Epithelial cell of proximal tubule (primary cell): ENCODE measurements at places on chromosomes 6 and 20. TPM values are rescaled to one million over a fixed set of nuclear protein-coding genes. Genes with fewer than 3 reads are reported as not detected.
A peak's percentile ranks its signal among the peaks of the same experiment; 100 is the strongest.

ANKRD6 gene
- 4.4 and 6.2 TPM in 2 replicates for total RNA-seq

HLA-DOA gene
- total RNA-seq: 1.6 TPM in 1 of 2 replicates, not detected in the other

SAMD5 gene
- total RNA-seq: 0.40 and 1.5 TPM in 2 replicates

OPRL1 gene
- 0.06 and 0.36 TPM in 2 replicates for total RNA-seq

ECT2L gene
- not detected in 2 replicates for total RNA-seq

DNA sequence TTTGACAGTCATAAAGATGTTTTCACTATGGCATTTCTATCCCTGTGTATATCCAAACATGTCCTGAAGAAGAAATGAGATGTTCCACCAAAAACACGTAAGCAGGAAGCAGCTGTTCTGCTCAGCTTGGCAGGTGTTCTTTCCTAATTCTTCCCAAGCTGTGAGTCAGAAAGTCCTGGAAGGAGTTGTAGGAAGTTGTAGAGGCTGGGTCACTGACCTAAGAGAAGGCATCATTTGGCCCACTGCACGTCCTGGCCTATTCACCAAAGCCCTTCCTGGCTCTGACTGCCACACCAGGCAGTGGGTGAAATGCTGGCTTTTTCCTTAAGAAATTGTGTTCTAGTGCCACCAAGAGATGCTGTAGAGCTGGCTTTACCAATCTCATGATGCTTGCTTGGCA is 40.3 kb downstream of the STX11 start:
- peak; percentile 52 for DNase-seq

- no peak for DNase-seq
Measured at GRCh38 chr6:86871681-86872080, 65.6 kb upstream of the HTR1E start.

DNA sequence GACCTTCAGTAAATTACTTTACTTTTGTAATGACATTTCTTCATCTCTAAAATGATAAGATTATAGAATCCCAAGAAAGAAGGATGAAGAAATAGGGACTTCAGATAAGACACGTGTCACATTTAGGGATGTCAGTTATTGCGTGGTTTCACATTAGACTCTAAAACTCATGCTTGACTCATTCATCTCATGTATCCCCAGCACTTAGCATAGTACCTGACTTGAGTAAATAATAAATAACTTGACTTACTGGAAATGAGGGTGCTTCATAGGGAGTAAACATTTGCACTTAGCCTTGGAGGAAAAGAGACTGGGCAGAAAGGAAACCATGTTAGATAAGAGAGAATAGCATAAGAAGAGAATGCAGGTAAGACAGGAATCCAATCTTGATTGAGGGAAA is 37.2 kb downstream of the VTA1 start:
- DNase-seq: no peak

DNA sequence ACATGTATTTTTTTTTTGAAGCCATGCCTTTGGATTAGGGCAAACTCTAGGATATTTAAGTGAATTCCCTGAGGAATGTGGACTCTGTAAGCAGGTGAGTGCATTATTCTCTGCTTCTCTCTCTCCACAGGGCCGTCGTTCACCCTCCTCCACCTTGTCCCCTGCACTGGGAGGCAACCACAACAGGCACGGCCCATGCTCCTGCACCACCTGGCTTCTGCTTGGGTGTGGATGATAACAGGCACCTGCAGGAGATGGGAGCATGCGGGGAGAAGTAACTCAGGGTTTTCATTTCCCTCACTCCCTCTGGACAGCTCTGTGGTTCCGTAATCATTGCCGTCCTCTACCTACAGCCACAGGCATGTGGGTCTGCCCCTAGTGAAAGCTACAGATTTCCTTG is 43.4 kb downstream of the HLA-C start:
- DNase-seq: no peak

- no peak for DNase-seq
Measured at GRCh38 chr6:14601490-14601889, 483.9 kb downstream of the CD83 start.

DNA sequence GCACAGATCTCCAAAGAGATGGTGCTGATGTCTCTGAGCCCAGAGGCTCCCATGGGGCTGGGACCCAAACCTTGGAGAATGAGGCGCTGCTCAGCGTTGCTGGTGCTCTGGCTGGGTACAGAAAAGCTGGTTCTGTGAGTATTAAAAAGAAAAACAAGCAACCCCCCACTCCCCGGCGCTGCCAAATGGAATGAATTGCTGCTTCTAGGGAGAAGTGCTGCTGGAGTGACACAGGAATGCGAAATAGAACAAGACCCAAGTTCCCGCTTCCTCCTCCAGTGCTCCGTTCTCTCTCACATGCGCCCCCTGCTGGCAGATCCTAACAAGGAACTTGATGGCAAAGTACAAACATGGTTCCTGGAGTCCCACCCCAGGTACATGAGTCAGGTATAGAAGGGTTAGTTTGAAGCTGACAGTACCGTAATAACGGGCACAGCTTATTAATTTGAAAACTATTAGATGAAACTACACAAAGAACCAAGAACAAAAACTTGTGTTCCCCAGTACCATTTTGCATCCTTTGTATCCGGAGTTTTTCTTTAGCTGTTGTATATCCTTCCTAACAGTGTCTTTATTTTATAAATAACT is 2.1 kb upstream of the DDX27 start:
- DNase-seq: peak; percentile 50

GRCh38 chr20:1307171-1307570 is 21.8 kb downstream of the SDCBP2 start:
- no peak for DNase-seq

DNA sequence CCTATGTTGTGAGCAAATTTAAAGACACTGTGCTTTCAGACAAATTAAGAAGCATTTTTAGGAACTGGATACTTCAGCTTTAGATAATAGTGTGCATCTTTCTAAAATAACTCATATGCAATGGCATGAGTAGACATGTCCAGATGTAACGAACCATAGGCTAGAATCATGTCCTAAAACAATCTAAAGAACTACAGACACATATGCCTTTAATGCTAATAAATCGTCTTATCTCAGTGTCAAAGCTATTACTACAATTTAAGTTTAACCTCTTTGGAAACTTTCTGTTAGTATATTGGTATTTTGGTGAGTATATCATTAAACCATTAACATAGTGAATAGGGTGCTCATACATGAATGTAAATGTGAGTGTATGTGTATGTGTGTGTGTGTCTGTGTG is 908.5 kb upstream of the FLRT3 start:
- DNase-seq: no peak

DNA sequence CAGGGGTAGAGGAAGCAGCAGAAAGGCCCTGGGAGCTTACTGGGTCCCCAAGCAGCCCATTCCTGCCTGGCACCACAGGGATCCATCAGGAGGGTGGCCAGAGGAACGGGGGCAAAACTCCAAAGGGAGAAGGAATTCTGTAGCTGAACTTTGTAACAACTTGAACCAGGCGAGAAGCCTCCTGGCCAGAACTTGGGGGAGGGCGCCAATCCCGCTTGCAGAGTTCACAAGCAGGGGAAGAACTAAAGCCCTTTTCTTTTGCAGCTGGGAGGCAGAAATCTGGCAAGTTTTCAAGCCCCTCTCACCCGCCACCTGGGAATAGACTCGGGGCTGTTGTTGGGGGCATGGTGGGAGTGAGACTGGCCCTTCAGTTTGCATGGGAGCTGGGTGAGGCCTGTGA is 189.1 kb downstream of the PHF3 start:
- no peak for DNase-seq

GRCh38 chr6:15843764-15844163 is 180.9 kb upstream of the DTNBP1 start:
- no peak for DNase-seq
